Mesothelial cell of epicardium (in vitro differentiated cells): ENCODE measurements at places on chromosomes 13 and 19.
A peak's percentile ranks its signal among the peaks of the same experiment; 100 is the strongest.

DNA sequence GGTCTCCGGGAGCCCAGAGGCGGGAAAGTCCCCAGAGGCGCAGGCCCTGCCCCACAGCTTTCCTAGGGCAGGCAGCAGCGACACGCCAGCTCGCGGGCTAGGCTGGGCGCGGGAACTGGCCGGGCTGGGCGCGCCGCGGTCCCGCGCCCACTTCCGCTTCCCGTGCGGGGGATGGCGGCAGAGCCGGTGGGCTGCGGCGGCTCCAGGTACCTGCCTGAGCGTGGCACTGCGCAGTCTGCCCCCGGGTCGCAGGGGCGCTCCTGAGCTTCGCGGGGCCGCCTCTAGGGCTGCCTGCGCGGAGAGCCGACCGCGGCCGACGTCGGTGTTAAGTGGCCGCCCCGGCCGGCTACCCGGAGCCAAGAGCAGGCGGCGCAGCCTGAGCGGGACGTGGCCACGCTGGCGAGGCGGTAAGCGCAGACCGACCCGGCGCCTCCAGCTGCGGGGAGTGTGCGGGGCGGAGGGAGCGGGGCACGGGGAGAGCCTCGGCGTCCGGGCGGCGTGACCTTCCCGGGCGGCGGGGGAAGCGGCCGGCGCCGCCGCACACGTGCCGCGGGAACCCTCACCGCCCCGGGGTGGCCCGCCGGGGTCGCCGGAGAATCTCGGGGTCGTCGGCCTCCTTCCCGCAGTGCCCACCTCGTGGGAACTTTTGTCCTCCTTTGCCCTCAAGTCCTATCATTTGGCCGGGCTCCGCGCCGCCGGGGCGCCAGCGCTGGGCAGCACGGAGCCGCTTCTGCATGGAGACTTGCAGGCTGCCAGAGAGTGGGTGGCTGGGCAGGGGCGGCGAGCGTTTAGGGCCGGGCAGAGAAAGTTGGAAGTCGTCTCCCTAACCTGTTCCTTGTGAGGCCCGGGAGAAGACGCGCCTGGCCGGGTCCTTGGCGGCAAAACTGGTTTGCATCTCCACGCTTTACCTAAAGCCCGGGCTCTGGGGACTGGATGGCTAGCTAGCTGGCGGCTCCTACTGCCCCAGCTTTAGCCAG, 31.4 kb upstream of the MPHOSPH8 start:
- peaks cover 45% of the 10 kb centered on the region for H3K27me3 ChIP-seq
- peak overlapping the region; percentile 61 for H3K4me3 ChIP-seq
- peak; percentile 24 for DNase-seq
- peak overlapping the region; percentile 47 for H3K27ac ChIP-seq

DNA sequence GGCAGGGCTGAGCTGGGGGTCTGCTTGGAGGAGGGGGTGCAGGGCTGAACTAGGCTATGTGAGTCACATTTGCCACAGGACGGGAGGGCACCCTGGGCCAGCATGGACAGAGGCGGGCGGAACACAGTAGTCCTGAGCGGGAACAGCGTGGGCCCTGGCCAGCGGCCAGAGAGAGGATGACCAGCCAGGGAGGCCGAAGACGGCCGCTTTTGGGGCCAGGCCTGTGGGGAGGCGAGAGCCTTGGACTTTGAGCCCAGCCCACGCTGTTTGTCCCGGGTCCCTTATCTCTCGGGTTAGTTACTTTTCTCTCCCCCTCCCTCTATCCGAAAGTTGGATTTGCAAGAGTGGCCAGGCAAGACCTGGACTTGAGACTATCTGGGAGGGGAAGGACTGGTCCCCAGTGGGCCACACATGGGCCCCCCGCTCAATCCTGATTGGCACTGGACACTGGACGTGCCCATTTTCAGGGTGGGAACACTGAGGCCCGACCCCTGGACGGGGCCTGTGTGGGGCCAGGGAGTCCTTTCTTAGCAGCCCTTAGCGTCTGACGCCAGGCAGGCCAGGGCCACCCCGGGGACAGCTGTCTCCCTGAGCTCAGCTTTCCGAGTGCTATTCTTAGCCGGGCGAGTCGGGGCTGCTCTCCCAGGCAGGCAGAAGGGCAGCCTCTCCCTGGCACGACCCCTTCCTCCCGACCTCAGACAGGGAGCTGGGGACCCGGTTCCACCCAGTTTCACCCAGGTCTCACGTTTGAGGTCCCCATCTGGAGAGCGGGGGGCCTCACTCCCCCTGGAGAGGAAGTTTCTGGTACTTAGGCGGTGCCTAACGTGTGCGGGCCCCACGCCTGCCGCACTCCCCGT, 833 bp downstream of the GAMT start:
- H3K4me3 ChIP-seq: peak overlapping the region; percentile 68
- H3K36me3 ChIP-seq: peaks cover 3% of the 10 kb centered on the region
- DNase-seq: no peak
- no peak overlapping the region for H3K27ac ChIP-seq

DNA sequence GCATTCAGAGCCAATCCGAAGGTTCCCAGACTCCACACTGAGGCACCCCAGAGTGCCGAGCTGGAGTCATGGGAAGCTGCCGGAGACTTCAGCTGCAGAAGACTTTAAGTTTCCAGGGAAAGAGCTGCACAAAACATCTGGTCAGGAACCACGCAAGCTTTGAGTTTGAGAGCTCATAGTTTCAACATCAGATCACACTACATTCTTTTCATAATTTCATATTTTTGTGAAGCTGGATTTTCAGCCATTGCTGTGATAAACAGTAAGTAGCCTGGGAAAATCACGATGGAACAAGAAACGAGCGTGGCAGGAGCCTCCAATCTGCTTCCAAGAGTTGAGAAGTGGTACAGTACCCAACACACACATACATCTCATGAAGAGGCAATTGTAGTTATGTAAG, 25.5 kb upstream of the ATP12A start:
- peaks cover 26% of the 10 kb centered on the region for H3K4me1 ChIP-seq
- no peak for DNase-seq
- no peaks in the 10 kb centered on the region for H3K36me3 ChIP-seq

- DNase-seq: no peak
- peaks cover 2% of the 10 kb centered on the region for H3K36me3 ChIP-seq
- no peaks in the 10 kb centered on the region for H3K27me3 ChIP-seq
- no peak overlapping the region for H3K4me3 ChIP-seq
- H3K4me1 ChIP-seq: no peaks in the 10 kb centered on the region
These were observed 9.7 kb downstream of the SIGLEC6 start for GRCh38 chr19:51521781-51522180.

GRCh38 chr19:18464646-18465045, 26.7 kb upstream of the ISYNA1 start:
- no peaks in the 10 kb centered on the region for H3K27me3 ChIP-seq
- no peak for DNase-seq
- H3K4me1 ChIP-seq: no peaks in the 10 kb centered on the region
- no peak overlapping the region for H3K4me3 ChIP-seq
- H3K36me3 ChIP-seq: peaks cover 12% of the 10 kb centered on the region

- no peaks in the 10 kb centered on the region for H3K4me1 ChIP-seq
- no peaks in the 10 kb centered on the region for H3K27me3 ChIP-seq
- no peak overlapping the region for H3K4me3 ChIP-seq
- DNase-seq: no peak
These were observed 19.2 kb downstream of the GPX4 start for GRCh38 chr19:1122972-1123363.
